ENCODE measurements at places on chromosomes 11 and 22.

DNA sequence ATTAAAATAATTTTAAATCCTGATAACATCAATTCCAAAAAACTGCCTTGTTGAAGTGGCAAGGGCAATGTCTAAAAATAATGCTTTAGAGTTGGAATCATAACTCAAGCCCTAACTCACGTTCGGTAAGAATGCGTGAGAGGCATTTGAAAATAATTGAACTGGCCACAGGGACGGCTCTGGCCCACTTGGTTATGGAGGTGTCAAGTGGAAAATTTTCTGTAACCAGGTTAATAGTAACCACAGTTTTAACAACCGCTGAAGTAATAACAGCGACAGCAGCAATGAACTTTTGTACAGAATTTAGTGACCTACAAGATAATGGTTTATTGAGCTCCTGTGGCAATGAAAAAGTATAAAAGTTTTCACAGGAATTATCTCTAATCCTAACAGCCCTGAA lies 79.4 kb downstream of the ETS1 start:
- H3K27me3 ChIP-seq = no peaks in the 10 kb centered on the region
- peak overlapping the region; percentile 43 for H3K27ac ChIP-seq
- H3K4me1 ChIP-seq = peaks cover 52% of the 10 kb centered on the region

DNA sequence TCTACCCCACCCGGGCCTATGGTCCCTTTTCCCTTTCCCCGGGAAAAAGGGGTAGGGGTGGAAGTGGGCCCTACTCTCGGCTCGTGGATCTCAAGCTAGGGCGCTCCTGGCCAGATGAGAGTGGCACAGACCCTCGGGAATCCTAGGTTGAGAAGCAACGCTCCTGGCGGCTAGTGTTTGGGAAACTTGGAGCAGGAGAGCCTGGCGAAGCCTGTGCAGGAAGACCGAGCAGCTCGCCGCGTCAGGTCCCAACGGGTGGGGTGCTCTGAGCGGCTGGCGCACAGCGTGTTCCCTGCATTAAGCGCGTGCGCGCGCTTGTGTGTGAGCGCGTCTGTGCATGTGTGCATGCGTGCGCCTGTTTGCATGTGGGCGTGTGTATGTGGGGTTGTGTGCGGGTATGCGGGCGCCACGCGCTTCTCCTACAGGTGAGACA lies 7.1 kb upstream of the FLI1 start:
- no peaks in the 10 kb centered on the region for H3K36me3 ChIP-seq
- no peak for DNase-seq
- peak overlapping the region; percentile 36 for H3K4me3 ChIP-seq
- no peaks in the 10 kb centered on the region for H3K4me1 ChIP-seq

DNA sequence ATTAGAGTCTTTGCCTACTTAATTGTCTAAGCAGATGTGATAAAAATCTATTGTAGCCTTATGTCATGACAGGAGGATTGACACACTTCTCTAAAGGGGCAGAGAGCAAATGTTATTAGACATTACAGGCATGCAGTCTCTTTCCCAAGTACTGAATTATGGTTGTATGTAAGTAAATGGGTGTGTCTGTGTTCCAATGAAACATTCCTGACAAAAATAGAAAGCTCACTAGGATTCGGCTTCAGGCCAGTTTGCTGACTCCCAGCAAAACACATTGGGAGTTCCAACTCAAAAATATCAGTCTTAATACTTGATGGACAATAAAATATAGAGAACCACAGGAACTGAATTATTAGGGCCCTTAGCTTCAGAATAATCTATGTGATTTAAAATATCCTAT lies 1480.4 kb downstream of the FAM181B start:
- no peak for DNase-seq
- no peaks in the 10 kb centered on the region for H3K27me3 ChIP-seq
- H3K27ac ChIP-seq = no peak overlapping the region

DNA sequence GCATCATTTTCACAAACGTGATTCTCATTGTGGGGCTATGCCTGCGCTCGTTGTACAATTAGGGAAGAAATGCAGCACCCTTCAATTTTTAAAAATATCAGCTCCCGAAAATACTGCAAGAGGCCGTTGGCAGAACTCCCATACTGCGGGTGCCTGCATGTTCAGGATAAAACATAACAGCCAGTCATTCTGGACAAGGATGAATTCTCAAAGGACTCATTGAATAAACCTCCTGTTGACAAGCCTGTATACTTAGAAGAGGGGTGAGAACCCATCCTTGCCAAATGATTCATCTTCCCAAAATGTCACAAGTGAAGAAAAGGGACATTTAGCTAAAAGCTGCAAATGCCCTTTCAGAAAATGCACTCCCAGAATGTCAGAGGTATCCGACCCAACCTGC lies 141.9 kb downstream of the CSNK2A3 start:
- no peak overlapping the region for H3K27ac ChIP-seq
- H3K4me3 ChIP-seq = no peak overlapping the region

GRCh38 chr11:5204787-5205186 lies 4.3 kb upstream of the OR51V1 start:
- no peak overlapping the region for H3K4me3 ChIP-seq
- H3K36me3 ChIP-seq = no peaks in the 10 kb centered on the region
- H3K4me1 ChIP-seq = no peaks in the 10 kb centered on the region
- no peak overlapping the region for H3K27ac ChIP-seq
- no peaks in the 10 kb centered on the region for H3K27me3 ChIP-seq

DNA sequence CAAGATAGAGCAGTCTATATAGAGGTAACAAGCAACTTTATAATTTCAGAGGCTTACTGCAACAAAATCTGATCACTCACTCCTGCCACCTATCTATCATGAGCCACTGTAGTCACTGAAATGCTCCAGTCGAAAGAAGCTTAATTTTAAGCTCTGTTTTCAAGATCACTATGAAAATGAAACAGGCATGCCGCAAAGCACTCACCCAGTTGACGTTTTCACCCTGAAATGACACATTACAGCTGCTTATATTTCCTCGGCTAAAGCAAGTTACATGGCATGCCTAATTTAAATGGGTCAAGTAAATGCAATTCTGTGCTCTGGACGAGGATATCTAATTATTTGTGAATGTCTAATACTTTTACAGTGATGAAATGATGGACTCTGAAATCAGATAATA lies 616.3 kb downstream of the FAM181B start:
- H3K4me3 ChIP-seq = no peak overlapping the region
- no peak overlapping the region for H3K27ac ChIP-seq
- H3K36me3 ChIP-seq = no peaks in the 10 kb centered on the region
- DNase-seq = no peak
- H3K27me3 ChIP-seq = no peaks in the 10 kb centered on the region

DNA sequence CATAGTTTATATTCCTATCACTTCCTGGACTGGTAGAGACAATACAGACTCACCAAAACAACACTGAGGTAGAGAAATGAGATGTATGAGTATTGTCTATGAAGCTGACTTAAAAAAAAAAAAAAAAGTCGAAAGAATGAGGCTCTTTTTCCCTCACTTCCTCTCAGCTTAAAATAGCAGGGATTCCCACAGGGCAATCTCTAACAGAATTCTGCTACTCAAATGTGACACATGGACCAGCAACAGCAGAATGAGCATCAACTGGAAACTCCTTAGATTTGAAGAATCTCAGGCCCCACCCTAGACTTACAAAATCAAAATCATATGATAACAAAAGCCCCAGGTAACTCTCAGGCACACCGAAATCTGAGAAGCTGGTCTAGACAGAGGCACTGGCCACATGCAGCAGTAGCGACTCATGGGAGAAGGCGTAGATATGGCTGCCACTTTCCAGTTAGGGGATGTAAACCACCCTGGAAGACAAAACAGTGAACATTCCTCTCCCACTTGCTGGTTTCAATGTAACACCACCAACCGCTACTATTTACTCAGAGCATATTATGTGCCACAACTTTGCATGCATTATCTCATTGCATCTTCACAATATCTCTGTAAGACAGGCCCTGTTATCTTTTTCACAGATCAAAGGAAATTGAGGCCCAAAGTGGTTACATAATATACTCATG lies 128.0 kb downstream of the RBFOX2 start:
- no peak for DNase-seq
- no peaks in the 10 kb centered on the region for H3K27me3 ChIP-seq
- peaks cover 38% of the 10 kb centered on the region for H3K4me1 ChIP-seq
- no peak overlapping the region for H3K4me3 ChIP-seq
- H3K36me3 ChIP-seq = no peaks in the 10 kb centered on the region

DNA sequence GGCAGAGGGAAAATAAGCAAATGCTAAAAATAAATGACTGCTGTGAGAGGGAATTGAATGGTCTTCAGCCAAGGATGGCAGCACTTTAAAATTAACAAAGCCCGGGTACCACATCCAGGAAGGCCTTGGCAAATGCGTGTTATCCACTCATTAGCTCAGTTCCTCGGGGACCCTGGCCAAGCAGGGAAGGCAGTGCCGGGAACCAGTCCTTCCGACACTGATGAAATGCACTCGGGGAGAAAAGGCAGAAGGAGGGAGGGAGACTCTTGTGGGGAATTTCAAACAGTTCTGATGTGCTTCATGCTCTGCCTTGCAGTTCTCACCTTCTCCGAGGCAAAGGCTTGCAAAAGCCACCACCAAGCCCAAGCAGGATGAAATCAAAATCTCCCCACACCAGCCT lies 38.3 kb downstream of the CLPB start:
- no peaks in the 10 kb centered on the region for H3K4me1 ChIP-seq
- no peak overlapping the region for H3K27ac ChIP-seq
- H3K27me3 ChIP-seq = no peaks in the 10 kb centered on the region
- H3K36me3 ChIP-seq = no peaks in the 10 kb centered on the region

Measured in Calu3 (cell line).